ENCODE measurements at places on chromosomes 2 and 18. TPM values are rescaled to one million over a fixed set of nuclear protein-coding genes. Genes with fewer than 3 reads are reported as not detected.

DNA sequence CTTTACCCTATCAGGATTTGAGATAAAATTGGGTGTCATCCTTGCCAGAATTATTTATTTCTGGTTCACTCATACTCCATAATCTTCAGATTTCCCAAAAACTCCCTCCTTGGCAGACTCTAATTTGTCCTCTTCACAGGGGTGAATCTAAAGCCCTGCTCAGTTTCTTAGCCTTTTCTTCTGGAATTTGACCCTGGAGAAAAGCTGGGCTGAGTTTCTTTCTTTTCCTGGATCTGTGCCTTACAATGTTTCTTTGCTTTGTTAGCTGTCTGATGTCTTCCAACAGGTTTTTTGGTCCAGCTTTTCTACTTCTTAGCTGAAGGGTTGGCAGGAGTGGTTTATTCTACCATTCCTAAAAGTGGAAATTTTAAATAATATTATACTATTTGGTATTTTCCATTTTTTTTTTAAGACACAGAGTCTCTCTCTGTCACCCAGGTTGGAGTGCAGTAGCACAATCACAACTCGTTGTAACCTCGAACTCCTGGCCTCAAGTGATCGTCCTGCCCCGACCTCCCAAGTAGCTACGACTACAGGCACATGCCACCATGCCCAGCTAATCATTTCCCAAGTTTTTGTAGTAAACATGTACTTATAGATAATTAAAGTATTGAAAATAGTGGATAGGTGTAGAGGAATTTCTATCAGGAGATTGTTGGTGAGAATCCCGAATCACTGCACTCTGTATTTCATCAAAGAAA, 138.4 kb upstream of the TWIST2 start:
- H3K4me3 ChIP-seq = no peak overlapping the region
- no peaks in the 10 kb centered on the region for H3K36me3 ChIP-seq
- DNase-seq = no peak
- no peaks in the 10 kb centered on the region for H3K4me1 ChIP-seq
- H3K27ac ChIP-seq = no peak overlapping the region

DNA sequence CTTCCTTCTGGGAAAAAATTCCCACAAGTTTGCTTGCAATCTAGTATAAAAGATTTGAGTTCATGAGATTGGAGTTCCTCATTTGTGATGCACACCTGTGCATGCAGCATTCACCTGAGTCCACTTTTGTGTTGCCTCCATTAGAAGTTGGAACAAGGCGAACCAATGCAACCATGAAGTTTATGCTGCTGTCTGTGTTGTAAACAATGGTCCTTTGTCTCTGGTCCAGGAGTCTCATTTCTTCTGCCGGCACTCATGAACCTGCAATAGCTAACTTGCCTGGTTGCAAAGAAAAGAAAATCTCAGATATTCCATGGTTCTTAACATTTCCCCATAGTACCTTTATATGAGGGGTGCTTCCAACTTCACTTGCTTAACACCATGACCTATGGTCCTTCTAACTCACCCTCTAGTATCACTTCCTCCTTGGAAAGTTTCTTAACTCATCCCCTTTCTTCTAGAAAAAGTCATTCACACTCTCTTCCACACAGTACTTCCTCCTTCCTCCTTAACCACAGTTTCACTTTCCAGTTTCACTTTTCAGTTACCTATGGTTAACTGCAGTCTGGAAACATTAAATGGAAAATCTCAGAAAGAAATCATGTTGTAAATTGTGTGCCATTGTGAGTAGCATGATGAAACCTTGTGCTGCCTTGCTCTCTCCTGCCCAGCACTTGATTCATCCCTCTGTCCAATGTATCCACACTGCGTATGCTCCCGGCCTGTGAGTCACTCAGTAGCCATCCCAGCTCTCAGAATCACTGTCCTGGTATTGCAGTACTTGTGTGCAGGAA, 128.8 kb upstream of the TRIB2 start:
- no peak for DNase-seq
- peak overlapping the region; percentile 5 for H3K4me3 ChIP-seq
- no peaks in the 10 kb centered on the region for H3K36me3 ChIP-seq
- no peaks in the 10 kb centered on the region for H3K27me3 ChIP-seq

DNA sequence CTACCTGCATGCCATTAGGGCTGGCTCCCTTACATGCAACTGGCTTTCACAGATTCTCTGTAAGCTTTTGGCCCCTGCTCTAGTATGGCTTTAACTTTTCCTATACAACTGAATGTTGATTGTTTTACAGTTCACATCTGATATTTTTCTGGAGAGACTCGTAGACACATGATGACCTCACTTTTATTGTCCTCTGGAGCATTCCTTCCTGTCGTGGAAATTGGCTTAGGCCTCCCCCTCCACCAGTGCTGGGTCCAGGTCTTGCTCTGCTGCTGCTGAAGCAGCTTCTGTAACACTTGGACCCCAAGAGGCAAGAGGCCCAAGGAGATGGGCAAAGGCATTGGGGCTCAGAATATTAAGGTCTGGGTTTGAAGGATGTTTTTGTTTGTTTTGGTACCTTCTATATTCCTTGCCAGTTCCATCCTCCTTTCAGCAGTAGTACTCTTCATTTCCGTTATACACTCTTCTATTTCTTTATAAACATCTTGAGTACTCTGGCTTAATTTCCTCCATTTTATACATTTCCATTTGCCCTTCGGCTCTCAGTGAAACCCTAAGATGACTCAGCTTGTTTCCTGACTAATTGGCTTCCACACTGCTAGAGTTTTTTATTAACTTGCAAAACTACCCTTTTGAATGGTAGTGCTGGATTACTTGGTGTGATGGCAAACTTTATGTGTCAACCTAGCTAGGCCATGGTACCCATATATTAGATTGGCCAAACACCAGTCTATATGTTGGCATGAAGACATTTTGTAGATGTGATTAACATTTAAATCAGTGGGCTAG, 219.8 kb downstream of the CDCA7 start:
- H3K4me3 ChIP-seq = no peak overlapping the region
- H3K27ac ChIP-seq = no peak overlapping the region
- no peak for DNase-seq
- no peaks in the 10 kb centered on the region for H3K27me3 ChIP-seq
- no peaks in the 10 kb centered on the region for H3K36me3 ChIP-seq

The FRZB gene
- polyA plus RNA-seq = not detected

- no peaks in the 10 kb centered on the region for H3K27me3 ChIP-seq
- DNase-seq = no peak
- no peak overlapping the region for H3K27ac ChIP-seq
- H3K4me1 ChIP-seq = peaks cover 31% of the 10 kb centered on the region
Measured at GRCh38 chr2:218313356-218313755, 21.1 kb upstream of the TMBIM1 start.

GRCh38 chr2:206482123-206482522, 38.8 kb downstream of the ADAM23 start:
- no peak for DNase-seq
- H3K36me3 ChIP-seq = no peaks in the 10 kb centered on the region
- H3K27me3 ChIP-seq = no peaks in the 10 kb centered on the region
- no peaks in the 10 kb centered on the region for H3K4me1 ChIP-seq
- H3K4me3 ChIP-seq = no peak overlapping the region

GRCh38 chr2:149657401-149658040, 69.9 kb upstream of the MMADHC start:
- no peaks in the 10 kb centered on the region for H3K4me1 ChIP-seq
- no peaks in the 10 kb centered on the region for H3K27me3 ChIP-seq
- no peaks in the 10 kb centered on the region for H3K36me3 ChIP-seq
- DNase-seq = no peak
- no peak overlapping the region for H3K4me3 ChIP-seq
- no peak overlapping the region for H3K27ac ChIP-seq

GRCh38 chr2:128280158-128280871, 38.4 kb downstream of the HS6ST1 start:
- DNase-seq = no peak
- peaks cover 9% of the 10 kb centered on the region for H3K4me1 ChIP-seq
